CD4-positive, alpha-beta T cell treated with Interferon alpha-2 for 1 hour (primary cell): ENCODE measurements at places on chromosomes 2 and 18.

GRCh38 chr2:190912726-190913125 lies 32.1 kb downstream of the GLS start:
- DNase-seq: no peak

DNA sequence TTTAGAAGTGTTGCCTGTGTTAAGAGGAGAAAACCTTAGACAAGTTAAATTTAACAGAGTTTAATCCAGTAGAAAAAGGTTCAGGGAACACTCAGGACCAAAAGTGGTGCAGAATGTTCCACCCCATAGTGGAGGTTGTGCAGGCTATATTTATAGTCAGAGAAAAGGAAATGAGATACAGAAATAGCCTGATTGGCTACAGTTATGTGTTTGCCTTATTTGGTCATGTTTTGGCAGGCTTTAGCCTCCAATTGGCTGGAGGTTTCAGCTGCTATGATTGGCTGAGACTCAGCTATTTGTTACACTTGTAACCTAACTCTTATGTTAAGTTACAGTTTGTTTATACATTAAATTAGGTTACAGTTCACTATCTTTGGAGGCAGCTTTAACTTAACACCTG lies 4.2 kb downstream of the STAMBP start:
- DNase-seq: peak; percentile 10

DNA sequence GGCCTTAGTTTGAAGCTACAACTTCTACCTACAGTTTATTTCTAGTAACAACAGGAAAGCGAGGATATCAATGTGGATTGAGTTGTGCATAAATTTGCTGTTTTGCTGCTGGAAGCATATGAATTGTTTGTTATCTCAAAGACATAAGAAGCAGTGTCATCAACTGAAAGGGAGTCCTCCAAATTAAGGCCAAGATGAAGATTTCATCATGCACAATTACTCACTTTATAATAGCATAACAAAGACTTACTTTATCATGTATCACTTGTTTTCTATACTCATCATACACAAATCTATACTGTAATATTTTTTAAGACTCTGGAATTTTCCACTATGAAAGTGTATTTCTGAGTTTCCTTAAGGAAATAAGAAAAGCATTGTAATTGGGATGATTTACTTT lies 136.1 kb upstream of the FANCL start:
- no peak for DNase-seq

DNA sequence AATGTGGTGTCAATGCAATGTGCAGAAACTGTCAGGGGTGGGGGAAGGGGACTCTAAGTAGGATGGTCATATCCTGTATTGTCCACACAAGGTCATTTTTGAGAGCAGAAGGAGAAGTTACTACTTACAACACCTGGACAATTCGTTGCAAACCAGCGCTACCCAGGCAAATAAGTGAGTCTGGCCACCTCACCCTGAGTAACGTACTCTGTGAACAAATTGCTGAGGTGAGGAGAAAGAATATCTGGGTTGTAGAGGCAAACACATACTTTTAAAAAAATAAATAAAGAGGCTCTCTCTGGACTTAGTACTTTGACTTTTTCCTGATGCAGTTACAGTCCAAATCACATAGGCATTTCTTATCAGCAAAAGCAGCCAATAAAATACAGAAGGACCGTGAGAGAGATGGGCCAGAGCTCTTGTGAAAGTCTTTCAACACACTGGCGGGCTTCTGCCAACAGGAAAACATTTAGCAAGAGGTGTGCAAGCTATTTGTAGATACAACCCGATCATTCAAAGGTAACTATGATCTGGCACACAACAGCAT lies 268.2 kb upstream of the ID2 start:
- no peak for DNase-seq

DNA sequence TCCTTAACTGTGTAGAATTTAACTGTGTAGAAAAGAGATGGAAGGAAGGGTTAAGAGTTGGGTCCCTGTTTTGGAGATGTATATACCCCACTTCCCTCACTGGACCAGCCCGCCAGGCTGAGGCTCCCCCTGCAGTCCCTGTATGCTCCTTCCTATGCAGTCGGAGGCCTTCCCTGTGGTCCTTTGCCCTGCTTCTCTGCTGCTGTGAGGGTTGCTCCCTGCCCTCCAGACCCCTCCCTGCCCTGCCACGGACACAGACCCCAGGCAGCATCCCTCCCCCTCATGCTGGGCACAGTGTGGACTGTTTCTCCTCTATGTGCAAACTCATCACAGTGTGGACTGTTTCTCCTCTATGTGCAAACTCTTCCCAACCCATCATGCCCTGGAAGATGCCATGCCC lies 88.7 kb downstream of the TGOLN2 start:
- DNase-seq: no peak

DNA sequence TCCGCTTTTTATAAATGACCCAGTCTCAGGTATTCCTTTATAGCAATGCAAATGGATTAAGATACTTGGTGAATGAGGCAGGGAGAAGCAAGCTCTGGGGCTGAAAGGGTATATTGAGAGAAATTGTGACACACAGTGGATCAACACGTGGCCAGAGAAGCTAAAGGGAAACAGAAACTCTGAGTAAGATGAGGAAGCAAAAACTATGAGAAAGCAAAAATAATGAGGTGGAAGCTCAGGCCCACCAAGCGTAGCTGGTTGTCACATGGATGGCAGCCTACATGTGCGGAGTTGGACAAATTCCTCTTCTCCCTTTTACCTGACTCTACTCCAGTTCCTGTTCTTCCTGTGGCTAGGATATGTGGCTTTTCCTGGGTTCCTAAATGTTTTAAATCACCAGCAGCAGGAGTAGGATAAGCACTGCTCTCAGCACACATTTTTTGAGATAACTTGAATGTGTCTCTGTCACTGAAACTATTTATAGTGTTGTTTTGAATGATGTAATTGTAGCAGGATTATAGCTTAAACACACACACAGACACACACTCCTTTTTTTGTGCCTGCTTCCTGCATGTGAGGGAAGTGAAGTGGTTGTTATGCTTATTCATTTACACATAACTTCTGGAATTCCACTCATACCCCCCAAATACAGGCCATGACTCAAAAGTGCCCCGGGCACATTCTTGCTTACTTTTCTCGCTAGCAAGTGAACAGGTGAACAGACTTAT lies 30.1 kb upstream of the EPC2 start:
- peak; percentile 17 for DNase-seq

GRCh38 chr2:63444565-63445288 lies 143.6 kb downstream of the WDPCP start:
- no peak for DNase-seq

DNA sequence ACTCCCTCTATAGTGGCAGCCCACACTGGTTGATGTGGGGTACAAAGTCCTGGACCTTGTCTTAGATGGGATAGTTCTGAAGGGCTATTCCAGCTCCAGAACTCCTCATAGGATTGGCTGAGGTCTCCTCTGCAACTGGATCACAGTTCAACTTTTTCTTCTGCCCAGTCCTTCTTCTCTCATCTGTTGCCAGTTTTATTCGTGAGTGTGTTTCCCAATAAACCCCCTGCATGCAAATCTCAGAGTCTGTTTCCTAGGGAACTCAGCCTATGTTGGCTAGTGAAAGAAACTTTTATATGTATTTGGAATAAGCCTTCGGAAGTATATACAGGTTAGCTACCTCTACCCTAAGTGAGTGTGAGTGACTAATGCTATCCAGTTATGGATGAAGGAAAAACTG lies 823.4 kb downstream of the SLC4A3 start:
- DNase-seq: no peak

GRCh38 chr2:60641811-60642788 lies 88.6 kb upstream of the BCL11A start:
- peak; percentile 39 for DNase-seq

DNA sequence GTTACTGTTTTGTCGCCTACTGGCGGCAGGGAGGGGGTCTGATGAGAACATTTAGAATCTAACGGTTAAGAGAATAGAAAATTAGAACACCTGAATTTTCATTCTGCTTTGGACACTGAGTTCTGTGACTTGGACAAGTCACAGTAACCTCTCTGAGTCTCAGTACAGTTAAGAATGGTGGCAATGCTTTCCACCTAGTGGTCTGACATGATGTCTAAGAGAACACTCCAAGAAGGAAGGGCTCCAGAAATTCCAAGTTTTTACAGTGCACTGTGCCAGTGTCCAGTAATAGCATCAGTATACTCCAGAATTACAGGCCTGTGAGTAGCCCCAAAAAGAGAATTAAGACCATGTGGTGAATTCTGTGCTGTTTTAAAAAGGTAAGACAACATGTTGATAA lies 174.1 kb upstream of the ZFP36L2 start:
- no peak for DNase-seq

DNA sequence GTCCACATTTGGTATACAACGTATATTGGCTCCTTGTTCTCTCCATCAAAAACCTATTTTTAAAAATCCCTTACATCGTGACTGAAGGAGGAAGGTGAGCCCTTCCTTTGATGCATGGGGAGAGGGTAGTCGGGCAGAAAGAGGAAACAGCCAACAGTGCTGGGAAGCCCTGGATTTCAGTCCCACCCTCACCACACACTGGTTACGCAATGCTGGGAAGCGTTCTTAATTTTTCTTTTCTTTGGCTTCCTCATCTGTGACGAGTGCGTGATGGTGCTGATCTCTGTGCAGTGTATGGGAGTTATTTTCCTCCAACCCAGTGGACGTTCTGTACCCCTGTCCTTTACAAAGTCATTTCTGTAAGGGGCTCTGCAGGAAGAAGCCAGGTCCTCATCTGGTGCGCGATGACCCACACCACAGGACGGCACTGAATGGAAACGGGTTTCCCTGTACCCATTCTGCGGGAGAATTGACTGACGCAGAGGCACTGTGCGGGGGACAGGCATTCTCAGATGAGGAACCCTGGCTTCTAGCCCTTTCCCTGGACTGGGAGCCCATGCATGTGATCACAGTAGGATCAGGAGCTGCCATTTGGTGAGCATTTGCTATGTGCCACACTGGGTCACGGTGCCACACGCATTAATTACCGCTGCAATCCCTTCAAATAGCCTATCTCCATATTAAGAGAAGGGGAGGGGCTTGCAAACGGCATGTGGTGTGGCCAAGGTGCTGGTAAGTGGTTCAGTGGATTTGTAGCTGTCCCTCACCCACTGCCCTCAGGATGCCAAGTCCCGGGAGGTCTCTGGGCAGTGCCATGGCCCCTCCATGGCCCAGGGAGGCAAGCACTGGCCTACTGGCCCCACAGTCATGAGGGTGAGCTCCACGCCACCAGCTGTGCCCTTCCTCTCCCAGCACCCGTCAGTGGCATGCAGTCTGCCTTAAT lies 4.3 kb downstream of the COLEC11 start:
- DNase-seq: no peak

- DNase-seq: no peak
These were observed 418.6 kb downstream of the GALR1 start for GRCh38 chr18:77668219-77668618.
